ENCODE measurements at places on chromosomes 2 and 18.

DNA sequence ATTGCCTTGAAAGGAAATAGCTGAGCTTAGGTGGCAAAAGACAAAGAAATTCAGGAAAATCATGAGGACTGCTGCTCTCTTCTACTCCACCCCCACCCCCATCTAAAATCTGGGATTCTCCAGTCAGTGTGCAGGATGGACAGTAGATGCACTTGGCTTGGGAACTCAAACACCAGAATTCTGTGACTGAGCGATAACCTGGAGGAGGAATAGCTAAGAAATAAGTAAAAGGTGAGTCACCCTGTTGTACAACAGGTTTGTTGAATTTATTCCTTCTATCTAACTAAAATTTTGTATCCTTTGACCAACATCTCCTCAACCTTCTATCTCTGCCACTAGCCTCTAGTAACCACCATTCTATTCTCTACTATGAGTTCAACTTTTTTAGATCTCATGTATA, 1029.9 kb upstream of the ACVR2A start:
- no peak for DNase-seq

DNA sequence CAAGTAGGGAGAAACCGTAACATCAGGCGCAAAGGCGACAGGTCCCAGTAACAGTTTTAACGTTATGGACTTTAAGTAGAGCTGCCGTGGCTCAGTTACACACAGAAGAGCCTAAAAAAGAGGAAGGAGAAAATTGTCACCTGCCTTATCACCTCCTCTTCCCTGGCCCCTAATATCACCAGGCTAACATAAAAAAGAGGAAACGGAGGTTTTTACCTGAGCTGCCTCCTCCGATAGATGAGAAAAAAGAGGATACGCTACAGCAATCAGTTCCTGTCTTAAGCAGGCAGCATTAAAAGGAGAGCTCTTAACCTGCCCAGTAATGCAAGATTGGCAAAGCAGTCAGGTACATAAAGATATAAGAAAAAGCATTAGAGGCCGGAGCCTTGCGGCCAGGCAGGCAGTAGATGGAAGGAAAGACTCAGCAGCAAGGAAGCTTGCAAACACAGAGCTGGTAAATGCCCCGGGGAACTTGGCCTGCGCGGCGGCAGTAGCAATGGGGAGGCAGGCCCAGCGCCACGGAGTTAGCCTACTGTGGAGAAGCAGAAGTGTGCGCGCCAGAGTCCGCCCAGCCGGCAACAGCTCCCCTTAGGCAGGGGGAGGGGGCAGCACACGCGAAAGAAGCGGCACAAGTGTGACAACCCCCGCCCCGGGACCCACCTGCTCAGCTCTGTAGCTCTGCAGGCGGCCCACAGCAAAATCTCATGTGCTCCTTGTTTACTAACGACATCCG, 116.3 kb upstream of the SCN7A start:
- DNase-seq: no peak

GRCh38 chr2:234708091-234708683, 211.3 kb upstream of the ARL4C start:
- no peak for DNase-seq

DNA sequence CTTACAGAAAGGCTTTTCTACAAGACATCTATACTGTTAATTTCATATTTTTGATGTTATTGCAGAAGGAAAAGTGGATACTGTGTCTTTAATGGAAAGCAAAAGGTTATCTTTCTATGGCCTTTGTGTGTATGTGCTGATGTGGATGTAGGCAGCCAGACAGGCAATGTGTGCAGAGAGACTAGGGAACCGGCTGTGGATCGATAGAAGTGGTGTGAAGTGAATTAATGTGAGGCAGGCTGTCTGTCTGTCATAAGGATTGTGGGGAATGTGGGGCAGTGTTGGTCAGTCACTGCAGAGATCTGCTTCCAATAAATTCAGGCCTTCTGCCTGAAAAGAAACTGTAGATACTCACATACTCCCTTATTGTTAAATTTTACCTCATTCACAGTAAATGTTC, 156.7 kb downstream of the WDR7 start:
- no peak for DNase-seq

DNA sequence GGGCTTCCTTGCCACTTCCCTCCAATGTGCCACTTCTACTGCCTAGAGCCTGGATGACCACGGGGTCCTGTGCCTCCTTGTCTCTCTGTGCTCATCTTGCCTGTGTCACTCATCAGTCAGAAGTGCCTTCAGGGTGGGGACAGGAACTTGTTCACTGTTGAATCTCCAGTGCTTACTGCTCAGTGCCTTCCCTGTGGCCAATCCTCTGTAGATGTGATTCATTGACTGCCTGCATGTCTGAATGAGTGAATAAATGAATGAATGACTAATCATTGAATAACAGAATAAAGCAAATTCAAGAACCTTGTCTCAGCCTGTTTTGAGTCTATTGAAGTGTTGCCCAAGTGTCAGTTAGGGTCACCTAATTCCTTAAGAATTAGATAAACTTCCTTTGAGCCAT, 42.3 kb upstream of the FAM136A start:
- no peak for DNase-seq

GRCh38 chr18:57149051-57149450, 2.2 kb downstream of the BOD1L2 start:
- no peak for DNase-seq

DNA sequence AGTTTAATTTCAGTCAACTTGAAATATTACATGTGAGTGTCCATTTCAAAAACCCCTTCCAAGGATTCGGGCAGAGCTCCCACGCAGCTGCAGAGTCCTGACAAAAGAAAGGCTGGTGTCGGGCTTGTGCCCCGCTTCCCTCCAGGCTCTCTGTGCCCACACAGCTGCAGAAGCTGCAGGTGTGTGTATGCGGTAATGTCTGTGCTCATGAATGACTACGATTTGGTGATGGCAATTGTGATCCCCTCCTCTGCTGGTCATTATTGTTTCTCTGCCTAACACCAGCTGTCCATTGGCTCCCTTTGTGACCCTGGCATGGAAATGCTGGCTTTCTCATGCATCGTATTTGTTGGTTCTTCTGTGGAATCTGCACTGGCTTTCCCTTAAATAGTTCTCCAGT, 224.8 kb downstream of the NUP35 start:
- DNase-seq: no peak

- no peak for DNase-seq
Measured at GRCh38 chr2:66001538-66001937, 433.4 kb upstream of the MEIS1 start.

- no peak for DNase-seq
Measured at GRCh38 chr2:176702131-176702530, 432.9 kb downstream of the MTX2 start.

DNA sequence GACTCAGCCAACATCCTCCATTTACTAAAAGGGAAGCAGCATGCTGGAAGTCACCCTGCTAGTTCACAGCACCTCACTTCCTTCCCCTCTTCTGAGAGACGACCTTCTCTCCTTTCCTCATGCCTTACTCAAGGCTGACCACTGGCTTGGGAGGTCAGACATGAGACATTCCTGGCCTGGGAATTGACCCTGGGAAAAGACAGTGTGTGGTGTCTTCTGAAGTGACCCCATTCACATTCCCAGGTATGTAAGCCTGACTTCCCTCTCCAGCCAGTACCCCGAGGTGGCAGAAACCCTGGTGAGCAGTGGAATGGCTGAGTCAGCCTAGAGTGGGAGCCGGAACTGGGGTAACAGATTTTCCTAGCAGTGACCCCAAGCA, 92.4 kb downstream of the PLB1 start:
- no peak for DNase-seq

GRCh38 chr18:39945076-39945475, 2010.0 kb upstream of the PIK3C3 start:
- no peak for DNase-seq

DNA sequence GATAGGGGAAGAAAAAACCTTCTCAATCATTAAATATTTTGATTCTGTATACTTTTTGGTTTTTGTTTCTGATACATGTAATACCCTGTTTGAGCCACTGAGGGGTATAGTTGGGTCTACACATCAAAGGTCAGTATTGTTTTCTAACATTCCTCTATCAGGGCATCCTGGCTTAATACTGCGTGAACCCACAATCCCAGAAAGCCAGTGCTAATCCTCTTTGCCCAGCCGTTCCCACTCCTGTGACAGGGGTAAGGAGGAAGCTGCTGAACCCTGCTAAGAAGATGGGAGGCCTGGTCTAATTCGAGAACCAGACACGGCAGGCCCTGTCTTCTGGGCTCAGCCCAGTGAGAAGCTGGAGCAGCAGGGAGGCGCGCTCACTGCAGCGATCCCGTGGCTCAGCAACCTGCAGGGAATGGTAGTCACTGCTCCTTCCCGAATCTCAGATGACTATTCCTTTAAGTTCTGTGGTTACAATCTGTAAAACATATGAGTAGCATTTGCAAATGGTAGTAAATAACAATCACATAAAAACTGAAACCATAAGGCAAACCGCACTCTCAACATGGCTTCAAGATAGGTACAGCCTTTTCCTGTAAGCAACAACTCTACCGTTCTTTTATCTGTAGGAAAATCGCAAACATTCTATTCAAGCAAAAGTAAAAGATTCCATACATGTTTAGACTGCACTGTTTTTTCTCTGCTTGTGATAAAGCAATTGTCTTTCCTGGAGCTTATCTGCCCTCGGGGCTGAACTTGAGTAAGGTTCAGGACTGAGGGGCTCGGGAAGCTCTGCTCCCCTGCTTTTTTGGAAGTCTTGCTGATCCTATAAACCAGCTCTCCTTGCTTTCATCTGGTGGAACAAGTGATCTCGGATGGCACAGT, 87.0 kb downstream of the EPB41L3 start:
- no peak for DNase-seq

DNA sequence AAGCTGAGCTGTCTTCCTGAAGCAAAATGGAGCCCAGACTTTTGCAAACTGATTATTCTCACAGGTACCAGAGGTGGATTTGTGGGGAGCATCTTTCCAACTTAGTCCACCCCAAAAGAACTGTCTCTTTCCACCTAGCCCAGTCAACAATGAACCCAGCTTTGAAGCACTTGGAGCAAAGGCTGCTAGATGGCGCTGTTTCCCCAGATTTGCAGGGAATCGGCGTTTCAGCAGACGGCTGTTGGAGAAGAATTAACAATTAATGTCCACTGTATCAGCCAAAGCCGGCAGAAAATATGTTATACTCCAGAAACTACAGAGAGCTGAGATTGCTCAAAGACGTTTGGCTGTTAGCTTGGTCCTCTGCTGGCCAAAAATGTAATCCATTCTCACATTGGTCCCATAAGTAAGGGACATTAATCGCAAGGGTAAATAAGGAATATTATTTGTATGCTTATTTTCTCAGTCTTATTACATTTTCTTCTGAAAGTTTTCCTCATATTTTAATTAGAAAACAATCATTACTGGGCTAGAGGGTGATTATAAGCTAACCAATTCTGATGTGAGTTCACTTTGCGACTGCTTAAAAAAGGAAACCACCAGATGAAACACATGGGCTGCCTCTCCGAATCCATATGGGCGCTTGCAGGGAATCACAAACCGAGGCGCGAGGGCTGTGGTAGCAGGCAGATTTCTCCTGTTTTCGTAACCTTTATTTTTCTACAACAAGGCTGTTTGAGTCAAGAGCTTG, 423.8 kb upstream of the MEX3C start:
- no peak for DNase-seq

GRCh38 chr2:231611273-231612108, 18.8 kb downstream of the TEX44 start:
- no peak for DNase-seq

DNA sequence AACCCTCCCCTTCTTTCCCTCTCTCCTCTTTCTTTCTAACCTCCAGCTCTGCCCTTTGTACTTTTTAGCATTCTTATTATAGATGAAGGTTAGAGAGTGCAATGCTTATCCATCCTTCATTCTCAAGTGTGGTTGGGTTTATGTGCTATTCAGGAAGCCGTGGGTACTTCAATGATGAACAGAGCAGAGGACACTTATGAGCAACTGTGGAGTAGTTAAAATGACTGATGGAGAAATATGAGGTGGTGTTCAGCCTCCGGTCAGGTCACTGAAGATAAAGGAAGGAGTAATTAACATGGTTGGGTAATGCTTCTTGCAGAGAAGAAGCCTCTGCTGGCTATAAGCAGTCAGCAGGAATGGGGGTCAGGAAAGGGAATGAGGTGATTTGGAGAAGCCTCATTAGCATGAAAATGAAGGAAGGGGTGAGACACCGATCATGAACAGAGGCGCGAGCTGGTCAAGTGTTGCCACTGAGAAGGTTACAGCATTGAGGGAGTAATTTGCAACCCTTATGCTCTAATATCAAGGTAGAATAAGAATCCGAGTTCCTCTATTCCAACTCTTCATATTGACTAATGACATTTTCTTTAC, 174.7 kb downstream of the LPIN1 start:
- no peak for DNase-seq

DNA sequence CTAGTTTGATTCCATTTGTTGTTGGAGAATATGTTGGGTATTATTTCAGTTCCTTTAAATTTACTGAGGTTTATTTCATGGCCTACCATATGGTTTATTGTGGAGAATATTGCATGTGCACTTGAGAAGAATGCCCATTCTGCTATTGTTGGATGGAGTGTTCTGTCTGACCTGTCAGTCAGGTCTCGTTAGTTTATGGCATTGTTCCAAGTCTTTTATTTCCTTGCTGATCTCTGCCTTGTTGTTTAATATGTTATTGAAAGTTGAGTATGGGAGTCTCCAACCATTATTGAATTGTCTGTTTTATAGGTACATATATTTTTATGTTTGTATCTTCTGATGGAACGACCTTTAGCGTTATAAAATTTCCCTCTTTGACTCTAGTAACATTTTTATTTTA, 86.3 kb downstream of the PTPN4 start:
- no peak for DNase-seq

- no peak for DNase-seq
Measured at GRCh38 chr2:239706367-239706766, 305.5 kb upstream of the HDAC4 start.

DNA sequence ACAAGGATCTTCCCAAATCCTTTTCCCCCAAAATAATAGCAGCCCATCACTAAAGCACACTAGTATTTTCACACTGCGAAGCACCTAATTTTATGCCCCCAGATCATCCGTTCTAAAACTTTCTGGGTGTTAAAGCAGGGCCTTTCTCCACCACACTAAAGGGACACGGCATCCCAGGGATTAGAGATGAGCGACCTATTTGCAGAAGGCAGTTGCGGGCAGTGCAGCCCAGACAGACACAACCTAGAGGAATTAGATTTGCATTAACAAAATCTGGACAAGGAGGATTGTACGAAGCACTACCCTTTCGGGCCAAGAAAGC, 402 bp downstream of the OSGEPL1 start:
- DNase-seq: no peak

DNA sequence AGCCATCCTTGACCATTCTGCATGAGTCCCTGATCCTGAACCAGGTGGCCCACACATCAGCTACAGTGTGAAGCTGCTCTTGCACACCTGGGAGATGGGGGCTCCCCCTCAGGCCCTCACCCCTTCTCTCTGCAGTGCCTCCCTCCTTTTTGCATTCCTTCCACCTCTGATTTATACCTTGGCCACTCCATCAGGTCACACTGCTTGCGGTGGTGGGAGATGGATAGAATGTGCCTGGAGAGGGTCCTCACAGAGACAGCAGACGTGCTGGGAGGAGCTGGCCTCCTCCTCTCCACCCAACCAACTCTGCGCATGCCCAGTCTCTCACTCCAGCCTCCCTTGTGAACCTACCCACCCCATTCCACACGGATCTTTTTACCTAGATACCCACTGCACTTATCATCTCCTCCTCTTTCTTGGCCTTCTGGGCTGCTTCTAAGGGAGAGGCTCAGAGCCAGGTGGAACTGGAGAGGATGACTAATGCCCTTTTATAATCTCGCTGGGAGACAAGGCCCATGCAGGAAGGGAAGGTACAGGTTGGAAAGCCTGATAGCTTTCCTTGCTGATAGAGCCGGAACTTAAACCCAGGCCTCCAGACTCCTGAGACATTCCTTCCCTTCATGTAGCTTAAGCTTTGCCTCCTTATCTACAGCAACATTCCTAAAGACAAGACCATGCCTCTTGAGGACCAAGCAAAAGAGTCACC, 205.1 kb downstream of the ZBTB7C start:
- DNase-seq: no peak

GRCh38 chr2:69588403-69588802, 55.1 kb downstream of the AAK1 start:
- no peak for DNase-seq
